ENCODE measurements at places on chromosomes 13 and 19.

- peak; percentile 46 for DNase-seq
Measured at GRCh38 chr19:38583219-38583984, 34.4 kb downstream of the MAP4K1 start.

- peak; percentile 4 for DNase-seq
Measured at GRCh38 chr13:41811588-41812021, 149.3 kb downstream of the VWA8 start.

DNA sequence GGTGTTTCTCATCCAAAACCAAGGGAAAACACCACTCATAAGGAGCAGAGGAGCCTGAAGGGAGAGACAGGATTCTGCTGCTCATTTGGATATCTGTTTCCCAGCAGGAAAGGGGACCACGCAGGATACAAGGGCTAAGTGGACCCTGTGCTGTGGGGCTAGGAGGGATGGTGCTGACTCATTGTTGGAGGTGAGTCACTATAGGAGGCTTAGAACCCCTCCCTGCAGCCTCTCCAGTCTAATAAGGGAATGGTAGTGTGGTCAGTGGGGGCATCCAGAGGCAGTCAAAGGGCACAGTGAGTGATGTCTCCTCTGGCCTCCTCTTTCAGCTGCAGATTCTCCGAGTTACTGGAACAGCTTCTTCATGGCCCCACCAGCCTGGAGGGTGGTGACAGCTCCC, 442.3 kb downstream of the TUBA3C start:
- no peak for DNase-seq

DNA sequence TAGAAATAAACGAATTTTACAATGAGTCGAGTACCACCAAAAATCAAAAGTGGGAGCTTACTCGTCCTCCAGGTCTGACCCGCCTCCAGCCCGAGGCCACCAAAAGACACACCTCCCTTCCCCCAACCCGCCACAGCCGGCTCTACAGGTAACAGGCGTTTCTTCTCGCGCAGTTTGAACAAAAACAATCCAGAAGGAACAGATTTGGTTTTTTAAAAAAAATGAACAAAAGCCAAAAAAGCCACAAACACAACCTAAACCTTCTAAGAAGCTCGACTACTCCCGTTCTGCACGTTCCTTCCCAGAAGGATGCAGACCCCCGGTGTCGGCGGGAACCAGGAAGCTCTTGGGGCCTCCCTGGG, 671 bp downstream of the ZDHHC20 start:
- no peak for DNase-seq

GRCh38 chr13:101522607-101523006, 70.1 kb downstream of the ITGBL1 start:
- no peak for DNase-seq

- DNase-seq = no peak
Measured at GRCh38 chr19:50557009-50557613, 11.1 kb downstream of the LRRC4B start.

GRCh38 chr19:41540041-41540695, 35.8 kb upstream of the CEACAM21 start:
- no peak for DNase-seq

DNA sequence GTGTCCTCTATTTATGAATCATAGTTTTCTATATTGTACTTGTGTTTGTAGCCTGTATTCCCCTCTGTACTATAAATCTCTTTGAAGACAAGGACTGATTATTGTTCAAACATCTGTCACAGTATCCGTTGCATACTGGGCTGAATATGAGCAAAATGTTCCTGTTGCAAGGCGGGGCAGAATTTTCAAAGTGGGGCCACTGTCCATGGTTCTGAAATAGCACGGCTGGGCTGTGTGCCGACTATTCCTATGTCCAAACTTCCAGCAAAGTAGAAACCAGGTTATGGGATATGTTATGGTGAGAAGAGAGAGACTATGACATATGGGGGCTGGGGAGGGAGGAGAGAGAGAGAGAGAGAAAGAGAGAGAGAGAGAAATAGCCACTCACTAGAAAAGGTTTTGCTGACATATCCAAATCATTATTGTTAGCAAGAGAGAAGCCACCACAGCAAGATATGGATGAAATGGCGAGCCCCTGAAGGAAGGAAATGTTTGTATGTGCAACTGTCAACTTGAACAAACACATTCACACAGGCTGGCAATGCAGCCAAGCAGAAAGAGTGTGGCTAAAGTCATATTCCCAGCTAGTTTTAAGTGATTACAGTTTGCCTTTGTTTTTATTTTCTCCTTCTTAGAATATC, 107.0 kb upstream of the GPR12 start:
- DNase-seq = no peak

- no peak for DNase-seq
Measured at GRCh38 chr13:24074678-24075077, 85.8 kb upstream of the SPATA13 start.

DNA sequence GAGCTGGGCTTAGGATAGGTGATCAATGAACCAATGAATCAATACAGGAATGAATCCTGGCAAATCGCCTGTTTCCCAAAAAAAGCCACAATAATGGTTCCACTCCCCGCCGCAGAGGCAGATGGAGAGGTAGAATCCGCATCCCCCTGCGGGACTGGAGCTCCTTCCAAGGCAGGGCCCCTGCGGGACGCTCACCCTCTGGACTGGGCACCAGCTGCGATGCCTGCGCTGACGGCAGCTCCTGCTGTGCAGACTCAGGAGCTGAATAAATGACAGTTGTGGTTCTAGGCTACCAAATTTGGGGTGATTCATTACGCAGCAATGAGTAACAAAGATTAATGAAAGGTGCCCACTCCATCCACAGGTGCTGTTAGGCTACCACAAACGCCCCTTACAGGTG, 8.8 kb upstream of the CDC34 start:
- DNase-seq = no peak

- peak; percentile 75 for DNase-seq
Measured at GRCh38 chr13:39942552-39943273, 287.3 kb downstream of the COG6 start.

GRCh38 chr19:48698046-48698445, 2.3 kb downstream of the FUT2 start:
- DNase-seq = no peak

All from B cell (primary cell).